ENCODE measurements at places on chromosomes 5 and 9.

GRCh38 chr5:10600626-10601245 is 36.9 kb downstream of the ANKRD33B start:
- peak; percentile 77 for DNase-seq

- DNase-seq = peak; percentile 96
Measured at GRCh38 chr5:124806373-124807077, 60.1 kb upstream of the ZNF608 start.

GRCh38 chr9:85040146-85040545 is 370.6 kb downstream of the NTRK2 start:
- DNase-seq = peak; percentile 76

DNA sequence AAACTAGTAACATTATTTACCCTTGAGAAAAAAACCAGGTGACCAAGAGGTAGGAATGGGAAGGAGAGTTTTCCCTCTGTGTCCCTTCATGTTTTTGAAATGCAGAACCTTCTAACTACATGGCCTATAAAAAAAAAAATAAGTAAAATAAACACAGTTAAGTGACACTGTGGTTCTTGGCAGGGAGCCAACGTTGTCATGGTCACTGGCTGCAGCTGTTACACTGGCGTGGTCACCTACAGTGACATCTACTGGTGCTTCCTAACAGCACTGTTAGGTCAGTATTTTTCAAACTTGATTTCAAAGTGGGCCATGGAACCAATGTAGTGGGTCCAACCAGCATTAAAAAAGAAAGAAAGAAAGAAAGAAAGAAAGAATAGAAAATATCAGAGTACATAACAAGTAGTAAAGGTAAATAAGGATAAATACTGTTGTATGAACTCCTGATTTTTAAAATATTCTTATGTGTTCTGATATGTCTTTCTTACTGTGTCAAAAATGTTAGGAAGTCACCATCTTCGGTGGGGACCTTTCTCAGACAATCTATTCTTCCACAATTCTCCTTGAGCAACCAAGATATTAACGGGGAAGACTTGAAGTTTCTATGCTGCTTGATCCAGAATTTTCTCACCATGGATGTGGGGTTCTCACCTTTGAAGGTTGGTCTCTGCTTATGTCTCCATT is 59.1 kb upstream of the PJA2 start:
- peak; percentile 91 for DNase-seq

GRCh38 chr9:96585426-96585825 is 34.2 kb downstream of the CDC14B start:
- no peak for DNase-seq

- DNase-seq = no peak
Measured at GRCh38 chr9:24258626-24259025, 287.1 kb downstream of the IZUMO3 start.

- no peak for DNase-seq
Measured at GRCh38 chr5:135564331-135564730, 14.5 kb downstream of the CXCL14 start.

All from epithelial cell of esophagus (primary cell).